ENCODE measurements at places on chromosomes 2 and 18. TPM values are rescaled to one million over a fixed set of nuclear protein-coding genes. Genes with fewer than 3 reads are reported as not detected.

DNA sequence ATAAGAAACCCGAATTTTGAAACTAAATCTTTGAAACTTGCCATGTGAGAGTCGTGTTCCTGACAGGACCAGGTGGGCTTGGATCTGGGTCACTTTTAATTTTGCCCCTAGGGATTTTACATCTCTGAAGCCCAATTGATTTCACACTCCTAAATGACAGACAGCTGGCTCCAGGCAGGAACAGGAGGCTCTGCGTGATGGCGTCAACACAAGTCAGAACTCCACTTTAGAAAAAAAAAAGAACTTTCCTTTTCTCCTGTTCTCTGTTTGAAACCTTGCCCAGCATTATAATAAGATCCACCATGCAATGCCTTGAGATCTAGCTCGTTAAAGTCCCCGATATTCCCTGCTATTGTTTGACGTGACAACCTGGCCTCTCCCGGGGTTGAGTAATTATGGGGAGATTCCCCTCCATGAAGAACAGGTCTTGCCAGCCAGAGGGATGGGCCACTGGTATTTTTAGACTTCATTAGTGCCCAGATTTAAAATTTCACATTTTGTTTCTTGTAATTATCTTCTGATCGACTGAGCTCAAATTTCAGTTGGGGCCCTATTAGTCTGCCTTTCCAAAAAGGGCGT, 260.3 kb downstream of the KLHL29 start:
- no peak for DNase-seq

GRCh38 chr18:45820106-45820745, 5.2 kb upstream of the SIGLEC15 start:
- no peak for DNase-seq

DNA sequence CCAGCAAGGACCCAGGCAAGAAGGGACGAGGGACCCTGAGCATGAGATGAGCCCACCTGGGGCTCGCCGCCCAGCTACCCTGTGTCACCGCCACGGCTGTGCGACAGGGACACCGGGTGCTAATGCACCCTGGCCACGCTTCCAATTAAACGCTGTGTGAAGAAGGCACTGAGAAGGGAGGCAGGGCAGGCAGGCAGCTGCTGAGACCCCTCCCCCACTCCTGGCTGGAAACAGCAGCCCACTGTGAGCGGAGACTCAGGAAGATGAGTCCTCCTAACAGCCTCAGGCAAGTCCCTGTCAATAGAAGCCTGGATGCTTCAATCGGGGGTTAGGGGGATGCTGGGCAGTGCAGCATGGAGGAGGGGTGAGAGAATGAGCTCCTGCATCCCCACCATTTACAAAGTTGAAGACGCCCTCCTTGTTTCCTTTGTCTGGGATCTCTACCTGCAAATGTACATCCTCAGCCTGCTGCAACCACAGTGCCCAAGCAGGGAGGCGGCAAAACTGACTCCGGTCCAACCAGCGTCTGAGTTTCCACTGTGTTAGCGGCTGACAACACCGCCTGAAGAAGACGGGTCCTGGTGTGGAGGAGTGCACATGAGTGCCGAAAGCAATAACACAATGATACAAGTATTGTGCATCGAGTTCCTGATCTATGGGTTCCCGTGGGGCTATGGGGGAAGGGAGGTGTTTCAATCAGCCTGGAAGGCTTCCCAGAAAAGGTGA, 12.8 kb downstream of the TMEM163 start:
- DNase-seq = no peak

DNA sequence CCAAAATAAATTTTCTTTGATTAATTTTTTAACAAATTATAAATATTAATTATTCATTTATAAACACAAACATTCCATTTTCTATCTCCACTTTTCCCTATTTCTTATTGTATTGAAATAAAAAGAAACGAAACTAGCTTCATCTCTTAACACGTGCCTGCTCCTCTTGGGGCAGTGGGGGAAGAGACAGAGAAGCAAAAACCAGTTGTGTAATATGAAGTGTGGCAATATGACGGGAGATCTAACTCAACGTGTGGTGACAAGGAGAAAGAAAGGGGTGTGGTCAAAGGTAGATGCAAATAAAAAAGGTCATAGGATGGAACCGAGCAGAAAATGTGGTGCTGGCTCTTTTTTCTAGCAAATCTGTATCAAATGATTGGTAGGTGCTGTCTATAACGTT, 106.9 kb upstream of the SLC8A1 start:
- DNase-seq = no peak

GRCh38 chr18:78711971-78712370, 267.6 kb upstream of the SALL3 start:
- no peak for DNase-seq

GRCh38 chr2:179951680-179952079, 55.4 kb downstream of the CWC22 start:
- DNase-seq = no peak

DNA sequence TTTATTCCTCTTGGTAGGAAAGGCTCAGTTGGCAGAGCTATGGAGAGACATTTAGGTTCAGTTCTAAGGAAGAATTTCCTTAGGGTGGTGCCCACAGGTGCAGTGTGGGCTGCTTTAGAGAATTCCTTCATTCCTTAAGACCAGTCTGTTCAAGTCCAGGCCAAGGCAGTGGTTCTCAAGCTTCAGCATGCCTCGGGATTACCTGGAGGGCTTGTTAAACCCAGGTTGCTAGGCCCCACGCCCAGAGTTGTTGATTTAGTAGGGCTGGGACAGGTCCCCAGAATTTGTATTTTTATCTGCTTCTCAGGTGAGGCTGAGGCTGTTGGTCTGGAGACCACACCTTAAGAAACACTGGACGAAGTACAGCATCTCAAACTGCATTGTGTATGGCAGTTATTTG, 68.9 kb downstream of the CERS6 start:
- DNase-seq = no peak

- DNase-seq = no peak
These were observed 11.7 kb downstream of the LYPD6B start for GRCh38 chr2:149050188-149050587.

GRCh38 chr2:112820343-112820742, 16.2 kb downstream of the IL1B start:
- DNase-seq = no peak

DNA sequence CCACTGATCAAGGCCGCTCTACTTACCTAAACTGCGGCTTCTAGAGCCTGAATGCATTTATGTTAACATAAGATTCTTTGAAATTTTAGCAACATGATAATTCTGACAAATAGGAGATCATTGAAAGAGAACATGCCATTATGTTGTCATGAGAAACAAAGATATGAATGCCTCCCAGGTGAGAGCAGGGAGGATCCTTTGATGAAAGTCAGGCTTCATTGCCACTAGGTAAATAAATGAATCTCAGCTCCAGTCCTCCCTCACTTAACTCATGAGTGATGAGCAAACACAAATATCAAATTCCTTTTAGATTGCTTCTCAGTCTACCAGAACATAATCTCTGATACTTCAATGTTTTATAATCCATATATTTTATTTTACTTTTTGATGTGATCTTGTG, 463.2 kb upstream of the CDH7 start:
- DNase-seq = no peak

- no peak for DNase-seq
These were observed 111.3 kb downstream of the HDAC4 start for GRCh38 chr2:239289545-239289944.

DNA sequence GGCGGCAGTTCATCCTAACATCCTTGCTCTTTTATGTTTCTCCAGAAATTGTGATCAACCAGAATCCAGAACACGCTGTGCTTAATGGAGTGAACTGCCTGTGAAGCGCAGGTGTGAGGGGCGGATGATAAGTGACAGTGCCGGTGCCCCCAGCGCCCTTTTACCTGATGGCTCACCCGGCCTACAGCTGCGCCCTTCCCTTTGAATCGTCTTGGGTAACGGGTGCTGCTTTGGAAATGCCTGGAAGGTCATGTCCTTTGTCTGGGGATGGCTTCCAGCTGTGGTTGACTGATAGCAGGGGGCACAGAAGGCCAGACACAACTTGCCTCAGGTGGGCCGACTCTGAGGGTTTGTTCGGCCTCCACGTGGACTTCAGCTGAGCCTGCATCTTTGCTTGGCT, 119.4 kb downstream of the LPIN1 start:
- no peak for DNase-seq

DNA sequence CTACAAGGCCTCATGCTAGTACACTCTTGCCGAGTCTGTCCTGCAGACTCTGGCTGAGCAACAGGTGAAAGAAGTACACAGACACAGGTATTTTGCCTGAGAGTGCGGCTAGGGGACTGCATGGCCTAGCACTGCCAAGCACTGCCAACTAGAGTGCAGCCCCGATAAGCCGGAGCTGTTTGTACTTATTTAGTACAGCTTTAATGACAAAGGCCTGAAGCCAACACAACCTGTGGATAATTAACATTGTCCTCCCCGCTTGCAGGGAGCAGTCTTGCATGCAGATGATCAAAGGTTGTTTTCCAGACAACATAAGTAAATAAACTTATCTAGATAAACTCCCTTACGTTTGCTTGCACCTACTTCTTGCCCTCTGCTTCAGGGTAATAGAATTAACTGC, 63.7 kb upstream of the MMADHC start:
- DNase-seq = no peak

- no peak for DNase-seq
These were observed 319 bp downstream of the ZSCAN30 start for GRCh38 chr18:35289727-35290093.

DNA sequence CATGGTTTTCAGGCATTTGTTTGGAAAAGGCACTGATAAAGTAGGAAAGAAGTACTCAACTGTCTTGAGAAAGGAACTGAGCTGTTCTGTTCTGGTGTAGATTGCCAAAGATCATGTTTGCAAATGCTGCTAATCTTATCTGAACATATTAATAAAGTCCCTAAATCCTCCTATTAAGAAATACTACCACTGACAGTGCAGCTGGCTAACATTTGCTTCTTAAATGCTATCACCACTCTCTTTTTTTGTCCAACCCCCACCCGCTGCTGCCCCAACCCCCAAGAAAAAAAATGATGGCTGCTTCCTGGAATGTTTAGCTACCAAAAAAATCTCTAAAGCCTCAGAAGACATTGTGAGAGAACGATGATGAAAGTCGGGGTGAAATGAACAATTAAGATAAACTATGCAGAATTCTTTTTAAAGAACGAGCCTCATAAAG, 130.7 kb downstream of the CCBE1 start:
- no peak for DNase-seq

- DNase-seq = peak; percentile 10
These were observed 130.6 kb downstream of the USP34 start for GRCh38 chr2:61340242-61340641.

GRCh38 chr18:44855681-44856080, 175.0 kb downstream of the SETBP1 start:
- DNase-seq = no peak

DNA sequence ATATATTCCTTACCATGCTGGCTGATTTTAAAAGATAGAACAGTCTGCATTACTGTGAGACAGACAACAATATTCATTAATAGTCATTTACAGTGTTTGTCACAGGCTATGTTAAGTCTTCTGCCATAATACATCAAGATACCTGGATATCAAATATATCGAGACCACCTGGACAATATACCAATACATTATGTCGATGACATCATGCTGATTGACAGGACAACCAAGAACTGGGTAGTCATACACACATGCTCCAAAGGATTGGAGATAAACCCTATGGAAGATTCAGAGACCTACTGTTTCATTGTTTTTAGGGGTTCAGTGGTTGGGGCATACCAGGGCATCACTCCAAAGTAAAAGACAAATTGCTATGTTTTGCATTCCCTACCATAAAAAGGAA, 26.5 kb upstream of the SMCHD1 start:
- no peak for DNase-seq

DNA sequence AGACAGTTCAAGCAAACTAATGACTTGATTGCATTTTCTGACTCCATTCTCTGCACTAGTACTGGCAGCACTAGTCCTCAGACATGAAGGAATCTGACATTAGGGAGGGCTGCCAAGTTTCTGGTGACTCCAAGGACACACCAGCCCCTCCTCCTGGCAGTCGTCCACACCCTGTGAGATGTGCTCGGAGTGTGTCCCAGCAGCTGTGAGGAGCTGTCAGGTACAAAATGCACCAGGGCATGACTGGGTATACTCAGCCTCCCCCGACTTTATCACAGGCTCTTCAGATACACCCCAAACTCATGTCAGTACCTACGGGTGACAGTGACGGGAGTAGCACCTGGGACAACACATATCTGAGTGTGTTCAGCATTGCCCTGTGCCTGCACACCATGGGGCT, 43.1 kb downstream of the EDAR start:
- DNase-seq = no peak

GRCh38 chr2:12008425-12009061, 262.1 kb downstream of the LPIN1 start:
- DNase-seq = peak; percentile 77

DNA sequence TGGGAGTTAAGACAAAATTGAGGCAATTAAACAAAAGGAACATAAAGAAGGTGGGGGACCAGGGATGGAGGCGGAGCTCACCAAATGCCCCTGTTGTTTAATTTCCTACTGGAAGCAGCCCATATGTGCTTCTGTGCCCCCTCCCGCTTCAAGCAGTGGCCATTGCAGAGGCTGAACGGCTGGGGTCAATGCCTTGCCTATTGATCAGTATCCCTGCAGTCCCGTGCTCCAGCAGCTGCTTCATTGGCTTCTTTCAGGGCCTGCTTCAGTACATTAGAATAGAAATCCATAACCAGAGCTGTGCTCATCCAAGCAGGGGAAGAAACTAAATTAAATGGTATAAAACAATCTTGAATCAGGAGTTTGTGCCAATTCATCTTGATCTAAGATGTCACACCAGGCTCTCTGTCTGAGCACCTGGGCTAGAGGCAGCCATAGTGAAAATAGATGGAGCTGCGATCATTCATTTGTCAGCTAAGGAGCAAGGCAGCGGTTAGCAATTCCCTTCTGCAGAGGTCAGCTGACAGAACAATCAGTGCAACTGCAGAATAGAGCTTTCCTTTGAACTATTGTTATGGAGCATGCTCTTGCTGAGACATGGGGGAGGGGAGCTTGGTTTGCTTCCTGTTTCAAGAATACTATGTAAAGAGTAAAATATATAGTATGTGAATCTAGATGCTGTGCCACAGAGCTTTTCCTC, 222.4 kb downstream of the WDR7 start:
- DNase-seq = no peak

Gene RBKS
- 2.2 TPM for total RNA-seq

Gene DTNA
- 20.9 TPM for total RNA-seq

Gene CRYGD
- not detected for total RNA-seq

Gene ELOA2
- total RNA-seq = not detected

Gene CASP10
- 3.2 TPM for total RNA-seq

Gene CAD
- 27.5 TPM for total RNA-seq

Gene CPO
- total RNA-seq = not detected

Gene PID1
- 6.9 TPM for total RNA-seq

Gene DNMT3A
- 4.5 TPM for total RNA-seq

Gene DLX1
- 3.9 TPM for total RNA-seq

Gene SLC23A3
- 0.67 TPM for total RNA-seq

Gene PLGLB1
- total RNA-seq = 0.43 TPM

All from A172 (cell line).